ENCODE measurements at places on chromosomes 4 and X.

DNA sequence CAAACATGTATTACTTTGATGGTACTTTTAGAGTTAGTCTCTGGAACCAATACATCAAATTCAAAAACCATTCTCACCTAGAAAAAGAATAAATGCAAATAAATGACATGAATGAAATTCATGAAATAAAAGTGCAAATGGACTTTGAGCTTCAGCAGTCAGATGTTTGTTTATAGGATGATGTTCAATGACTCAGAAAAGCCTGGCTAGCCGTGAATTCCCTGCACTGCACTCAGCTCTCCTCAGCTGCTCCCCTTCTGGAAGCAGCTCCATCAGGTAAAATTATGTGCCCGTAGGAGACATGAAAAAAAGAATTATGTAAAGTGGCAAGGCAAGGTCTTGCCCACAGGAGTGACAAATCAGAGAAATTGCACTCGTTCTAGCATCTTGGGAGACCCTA, 390.6 kb downstream of the GPM6A start:
- no peak for DNase-seq

GRCh38 chr4:181528570-181529184, 714.5 kb upstream of the TENM3 start:
- peak; percentile 80 for DNase-seq

DNA sequence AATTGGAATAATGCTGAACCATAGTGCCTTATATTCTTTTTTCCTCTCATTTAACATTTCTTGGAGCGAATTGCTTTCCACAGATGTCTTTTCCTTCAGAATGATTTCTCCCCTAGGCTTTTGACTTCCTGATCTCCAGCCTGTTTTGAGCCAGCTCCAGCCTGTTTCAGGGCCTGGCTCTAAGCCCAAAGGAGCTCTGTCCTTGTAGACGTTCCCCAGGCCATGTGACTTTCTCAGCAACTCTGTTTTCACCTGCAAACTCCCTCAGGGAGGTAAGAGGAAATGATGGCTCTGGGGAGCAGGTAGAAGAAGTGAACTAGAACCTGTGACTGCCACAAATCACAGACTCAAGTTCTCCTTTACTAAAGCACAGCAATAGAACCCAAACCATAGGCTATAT, 89.1 kb downstream of the AKAP4 start:
- no peak for DNase-seq

- no peak for DNase-seq
Measured at GRCh38 chrX:14124562-14124961, 94.9 kb upstream of the GEMIN8 start.

GRCh38 chr4:165458471-165458870, 79.7 kb downstream of the CPE start:
- DNase-seq = no peak

DNA sequence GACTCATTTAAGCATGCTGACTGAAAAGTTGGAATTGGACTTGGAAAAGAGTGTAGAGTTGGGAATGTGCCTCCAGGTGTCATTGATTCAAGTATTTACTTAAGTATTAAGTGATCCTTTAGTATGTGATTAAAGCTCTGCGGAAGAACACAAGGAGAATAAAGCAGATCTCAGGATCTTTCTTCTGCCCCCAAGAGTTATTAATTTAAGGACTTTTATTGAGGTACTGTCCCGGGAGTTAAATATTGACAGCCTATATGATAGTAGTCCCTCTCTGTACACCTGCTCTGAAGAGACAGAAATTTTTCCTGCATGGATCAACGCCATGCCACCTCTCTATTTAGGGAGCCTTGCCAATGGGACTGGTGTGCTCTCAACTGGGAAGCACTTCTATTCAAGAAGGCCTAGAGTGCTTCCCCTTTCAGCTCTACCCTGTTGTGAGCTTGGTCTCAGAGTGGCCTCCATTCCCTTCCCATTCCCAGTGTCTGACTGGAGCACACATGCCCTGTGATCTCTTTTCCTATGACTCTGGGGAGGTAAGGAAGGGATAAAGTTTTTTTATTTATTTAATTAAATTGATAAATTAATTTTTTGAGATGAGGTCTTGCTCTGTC, 75.9 kb downstream of the SHISA3 start:
- no peak for DNase-seq

DNA sequence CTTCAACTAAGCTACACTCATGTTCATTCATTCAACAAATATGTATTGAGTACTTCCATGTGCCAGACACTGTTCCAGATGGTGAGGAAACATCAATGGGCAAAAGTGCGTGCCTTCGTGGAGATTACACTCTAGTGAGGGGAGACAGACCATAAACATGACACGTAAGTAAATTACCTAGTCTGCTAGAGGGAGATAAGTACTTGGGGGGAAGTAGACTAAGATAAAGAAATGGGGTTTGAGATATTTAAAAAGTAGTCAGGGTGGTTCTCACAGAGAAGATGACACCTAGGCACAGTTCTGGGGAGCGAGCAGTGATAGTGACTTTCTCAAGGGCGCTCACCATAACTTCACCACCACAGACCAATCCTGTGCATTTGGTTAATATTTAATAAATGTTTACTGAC, 11.7 kb downstream of the JCHAIN start:
- DNase-seq = peak; percentile 10

DNA sequence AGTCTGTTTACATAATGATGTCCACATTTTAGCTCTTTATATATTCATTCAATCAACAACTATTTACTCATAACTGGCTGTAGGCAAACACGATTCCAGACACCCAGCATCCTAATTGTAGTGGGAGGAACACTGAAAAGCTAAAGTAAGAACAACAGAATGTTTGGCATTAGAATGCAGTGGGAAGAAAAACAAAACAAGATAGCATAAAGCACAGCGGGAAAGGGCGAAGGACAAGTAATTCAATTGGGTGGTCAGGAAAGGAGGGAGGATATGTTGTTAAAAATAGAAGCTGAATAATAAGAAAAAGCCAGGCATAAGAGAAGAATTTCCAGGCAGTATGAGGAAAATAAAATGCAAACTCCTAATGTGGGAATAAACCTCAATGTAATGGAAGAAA, 189.5 kb upstream of the FAT4 start:
- no peak for DNase-seq

DNA sequence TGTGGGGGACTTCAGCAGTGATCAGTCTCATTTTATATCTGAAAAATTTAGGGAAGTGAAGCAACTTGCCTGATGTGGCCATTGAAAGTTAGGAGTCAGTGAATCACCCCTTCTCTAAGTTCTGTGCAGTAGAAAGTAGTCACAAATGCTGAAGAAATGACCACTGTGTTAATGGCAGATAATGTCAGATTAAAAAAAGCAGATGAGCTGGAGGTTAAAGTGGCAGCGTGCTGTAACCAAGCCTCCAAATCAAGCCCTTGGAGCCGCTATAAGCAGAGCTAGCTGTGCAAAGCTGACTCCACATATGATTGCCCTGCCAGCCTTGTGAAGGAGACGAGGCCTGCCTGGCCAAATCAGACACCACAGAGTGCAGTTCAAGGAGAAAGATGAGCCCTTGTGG, 39.2 kb upstream of the PDE5A start:
- DNase-seq = no peak

DNA sequence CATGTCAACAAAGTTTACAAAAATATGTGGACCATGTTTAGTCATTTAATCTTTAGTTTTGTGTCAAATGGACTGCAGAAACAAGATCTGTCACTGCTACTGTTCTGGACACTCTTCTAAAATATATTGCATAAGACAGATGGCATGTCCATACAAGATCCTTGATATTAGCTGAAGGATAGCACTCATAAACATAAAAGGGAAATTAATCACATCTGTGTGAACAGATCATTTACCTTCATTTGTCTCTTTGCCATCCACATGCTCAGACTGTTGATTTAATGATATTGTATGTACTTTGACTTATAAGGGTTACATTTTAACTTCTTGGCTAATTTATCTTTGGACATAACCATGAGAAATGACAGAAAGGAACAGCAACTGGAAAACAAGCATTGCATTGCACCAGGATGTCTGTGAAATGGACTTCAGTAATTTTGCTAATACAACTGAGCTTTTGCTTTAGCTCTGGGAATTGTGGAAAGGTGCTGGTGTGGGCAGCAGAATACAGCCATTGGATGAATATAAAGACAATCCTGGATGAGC, at the start of gene UGT2B7:
UGT2B7 (plus strand) TSS at position 364 of the 546 bp plus-strand sequence; CDS start at position 411, 47 bp downstream.
- DNase-seq = no peak

GRCh38 chr4:95729596-95729995, 110.3 kb upstream of the PDHA2 start:
- DNase-seq = no peak

- no peak for DNase-seq
Measured at GRCh38 chr4:2941138-2942036, 21.8 kb downstream of the NOP14 start.

DNA sequence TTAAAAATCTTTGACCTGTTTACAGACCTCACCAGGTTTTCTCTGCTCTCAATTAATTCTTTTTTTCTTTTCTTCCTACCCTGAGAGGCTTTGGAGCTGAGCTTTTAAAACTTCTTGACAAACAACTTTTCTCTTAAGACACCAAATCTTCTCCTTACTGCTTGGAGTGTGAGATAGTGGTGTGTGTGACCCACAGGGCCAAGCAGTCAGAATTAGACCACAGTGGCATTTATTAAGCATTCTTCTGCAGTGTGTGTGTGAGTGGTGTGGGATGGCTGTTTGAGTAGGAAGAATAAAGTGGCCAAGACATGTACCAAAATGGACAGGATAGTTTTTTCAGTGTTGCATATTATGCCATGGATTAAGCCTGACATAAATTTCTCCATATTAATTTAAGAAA, 665.1 kb downstream of the RAPGEF2 start:
- no peak for DNase-seq

DNA sequence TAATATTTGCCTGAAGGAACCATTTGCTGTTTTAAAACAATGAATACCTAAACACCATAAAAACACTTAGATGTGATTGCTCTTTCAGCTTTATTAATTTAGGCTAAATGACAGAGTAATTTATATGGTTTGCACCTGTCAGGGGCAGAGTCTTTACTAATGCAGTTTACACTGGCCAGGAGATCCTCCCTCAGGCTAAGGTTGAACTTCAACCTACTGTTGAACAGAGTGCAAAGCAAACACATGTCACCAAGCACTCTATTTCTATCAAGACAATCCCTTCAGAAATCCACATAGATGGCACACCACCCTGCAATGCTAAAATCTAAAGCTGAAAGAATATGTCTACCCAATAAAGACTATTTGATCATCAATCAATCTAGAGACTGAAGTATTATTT, 147.3 kb downstream of the KLHL13 start:
- DNase-seq = no peak

DNA sequence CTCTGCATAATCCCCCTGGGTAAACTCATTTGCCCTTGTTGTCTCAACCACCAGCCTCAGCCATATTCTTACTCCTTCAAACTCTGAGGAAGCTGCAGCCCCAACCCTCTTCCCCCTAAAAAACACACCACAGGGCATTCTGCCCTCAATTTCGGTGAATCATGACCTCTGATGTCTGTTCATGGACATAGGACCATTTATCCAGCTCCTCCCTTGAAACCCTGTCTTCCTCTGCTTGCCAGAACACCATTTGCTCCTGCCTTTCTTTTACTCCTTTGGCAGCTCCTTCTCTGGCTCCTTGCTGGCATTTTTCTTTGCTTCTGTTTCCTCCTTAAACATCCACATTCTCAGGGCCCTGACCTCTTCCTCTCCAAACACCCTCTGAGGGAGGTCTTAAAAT, 87.1 kb downstream of the ITIH6 start:
- no peak for DNase-seq

- DNase-seq = peak; percentile 28
Measured at GRCh38 chr4:140497747-140498636, at the start of gene MGAT4D. Gene MGAT4D, minus strand, starts transcription at chr4:140498293. Its CDS starts 71 bp downstream, at chr4:140498222.

GRCh38 chr4:20367446-20367845, 115.7 kb downstream of the SLIT2 start:
- no peak for DNase-seq

- DNase-seq = no peak
Measured at GRCh38 chr4:118783887-118784286, 52.0 kb downstream of the SEC24D start.

- peak; percentile 1 for DNase-seq
Measured at GRCh38 chrX:108313669-108314068, 124.6 kb downstream of the COL4A6 start.

DNA sequence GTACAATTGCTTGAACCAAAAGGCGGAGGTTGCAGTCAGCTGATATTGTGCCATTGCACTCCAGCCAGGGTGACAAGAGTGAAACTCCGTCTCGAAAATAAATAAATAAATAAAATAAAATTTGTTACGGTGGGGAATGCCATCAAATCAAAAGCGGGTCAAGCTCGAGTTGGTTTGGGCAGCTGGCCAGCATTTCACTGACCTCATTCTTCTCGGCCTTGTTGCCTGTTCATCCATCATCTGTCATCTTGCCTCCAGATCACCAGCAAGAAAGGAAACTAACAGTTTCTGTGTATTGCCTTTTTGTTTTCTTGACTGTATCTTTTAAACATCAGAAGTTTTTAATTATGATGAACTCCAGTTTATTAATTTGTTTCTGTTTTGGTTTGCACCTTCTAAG, 31.5 kb upstream of the KLHL2 start:
- DNase-seq = no peak

GRCh38 chrX:125404667-125405160, 85.0 kb downstream of the TEX13C start:
- DNase-seq = no peak

GRCh38 chr4:44448521-44449461, at the start of gene KCTD8:
Gene KCTD8, minus strand, starts transcription at chr4:44448809.
- peak; percentile 81 for DNase-seq

- DNase-seq = no peak
Measured at GRCh38 chr4:77123411-77123810, 33.6 kb upstream of the CCNG2 start.

DNA sequence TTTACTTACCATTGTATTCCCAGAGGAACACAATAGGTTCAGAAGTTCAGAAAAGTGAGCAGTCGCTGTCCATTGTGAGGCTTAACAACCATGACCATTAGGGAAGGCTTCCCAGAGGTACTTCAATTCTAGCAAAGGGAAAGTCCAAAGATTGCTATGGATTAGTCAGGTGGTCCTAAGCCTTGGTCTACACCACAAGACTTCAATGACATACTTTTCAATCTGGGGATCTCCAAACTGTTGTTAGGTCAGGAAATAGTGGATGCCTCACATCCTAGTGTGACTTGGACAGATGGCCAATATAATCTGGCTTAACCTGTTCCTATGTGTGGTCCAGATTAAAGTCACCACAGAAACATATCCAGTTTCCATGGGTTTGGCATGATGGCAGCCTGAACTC, 118.0 kb downstream of the SPCS3 start:
- no peak for DNase-seq

- peak; percentile 11 for DNase-seq
Measured at GRCh38 chr4:125714845-125715244, 400.1 kb downstream of the FAT4 start.

DNA sequence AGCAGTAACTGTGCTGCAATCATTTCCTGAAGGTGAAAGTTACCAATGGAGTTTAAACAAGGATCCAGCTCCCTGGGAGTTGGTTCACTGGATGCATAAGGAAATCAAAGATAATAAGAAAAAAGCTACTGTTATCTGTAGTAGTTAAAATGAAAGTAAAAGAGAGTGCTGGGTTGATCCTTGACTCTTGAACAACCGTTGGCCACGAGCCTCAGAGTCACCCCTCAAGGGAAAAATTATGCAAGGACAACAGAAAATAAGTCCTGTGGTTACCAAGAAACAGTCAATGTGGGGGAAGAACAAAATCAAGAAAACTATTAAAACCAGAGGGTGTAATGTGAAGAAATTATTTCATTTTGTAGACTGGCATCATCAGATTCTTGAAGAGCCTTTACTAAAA, 49.7 kb upstream of the DDIT4L start:
- no peak for DNase-seq

- no peak for DNase-seq
Measured at GRCh38 chrX:109281483-109282275, 200.2 kb downstream of the GUCY2F start.

- DNase-seq = no peak
Measured at GRCh38 chr4:11904117-11904535, 475.4 kb upstream of the HS3ST1 start.

Measured in GM03348 (cell line).